Pancreas (tissue), 10 donors: ENCODE measurements at places on chromosomes 4 and X. TPM values are rescaled to one million over a fixed set of nuclear protein-coding genes. Genes with fewer than 3 reads are reported as not detected.

DNA sequence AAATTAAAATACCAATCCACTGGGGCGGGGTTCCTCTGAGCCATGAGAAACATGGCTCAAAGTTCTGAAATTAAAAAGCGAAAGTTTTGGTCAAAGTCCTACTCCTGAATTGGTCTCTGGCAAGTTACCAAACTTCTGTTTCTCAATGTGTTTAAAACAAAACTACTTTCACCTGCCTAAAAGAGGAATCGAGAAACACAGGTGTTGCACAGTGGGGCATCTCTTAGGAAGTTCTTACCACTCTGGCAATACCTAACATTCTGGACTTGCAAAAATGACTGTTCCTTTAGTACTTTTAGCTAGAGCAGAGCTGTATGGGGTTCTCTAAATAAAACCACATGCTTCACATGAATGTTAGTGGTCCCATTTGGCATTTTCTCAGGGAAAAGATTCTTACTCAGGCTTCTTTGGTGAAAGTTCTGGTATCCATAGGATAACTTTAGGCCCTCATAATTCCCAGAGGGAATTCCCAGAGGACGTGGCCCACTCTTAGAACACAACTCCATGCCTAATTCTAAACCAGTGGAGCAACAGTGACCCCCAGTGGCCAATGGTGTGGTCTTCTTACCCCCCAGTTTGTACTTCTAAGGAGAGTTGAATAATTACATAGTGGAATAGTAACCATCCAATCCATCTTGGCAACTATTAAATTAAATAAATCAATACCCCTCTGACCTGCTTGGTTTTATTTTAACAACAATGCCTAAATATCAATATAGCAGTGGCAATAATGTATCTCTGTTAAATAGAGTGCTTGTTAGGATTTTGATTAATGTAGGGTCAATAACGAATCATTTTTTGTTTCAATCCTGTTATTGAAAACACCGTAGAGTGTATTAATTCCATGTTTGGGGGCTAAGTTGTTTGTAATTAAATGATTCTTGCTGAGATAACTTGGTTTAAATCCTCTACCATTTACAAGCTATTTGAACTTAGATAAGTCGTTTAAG, 21.9 kb downstream of the BMP3 start:
- no peak overlapping the region for H3K4me3 ChIP-seq
- H3K36me3 ChIP-seq: no peaks in the 10 kb centered on the region
- H3K27ac ChIP-seq: no peak overlapping the region
- H3K27me3 ChIP-seq: no peaks in the 10 kb centered on the region
- peaks cover 6% of the 10 kb centered on the region for H3K4me1 ChIP-seq

GRCh38 chr4:31674313-31674947, 954.3 kb downstream of the PCDH7 start:
- no peaks in the 10 kb centered on the region for H3K27me3 ChIP-seq
- no peak overlapping the region for H3K27ac ChIP-seq
- no peaks in the 10 kb centered on the region for H3K4me1 ChIP-seq
- no peak for DNase-seq
- H3K4me3 ChIP-seq: no peak overlapping the region

Gene ARMCX2
- 34.5 TPM for polyA plus RNA-seq

Gene TMEM165
- 41.0 TPM for polyA plus RNA-seq
